ENCODE measurements at places on chromosomes 16 and 17.
A peak's percentile ranks its signal among the peaks of the same experiment; 100 is the strongest.

- H3K27ac ChIP-seq, result no peak overlapping the region
- no peaks in the 10 kb centered on the region for H3K36me3 ChIP-seq
- H3K27me3 ChIP-seq, result no peaks in the 10 kb centered on the region
- no peaks in the 10 kb centered on the region for H3K4me1 ChIP-seq
These were observed 126.4 kb upstream of the MAF start for GRCh38 chr16:79726902-79727301.

GRCh38 chr17:45129940-45130680 lies 2.2 kb downstream of the PLCD3 start:
- peak; percentile 12 for DNase-seq
- H3K27ac ChIP-seq, result no peak overlapping the region
- no peaks in the 10 kb centered on the region for H3K27me3 ChIP-seq
- no peaks in the 10 kb centered on the region for H3K36me3 ChIP-seq
- H3K4me1 ChIP-seq, result peaks cover 34% of the 10 kb centered on the region

DNA sequence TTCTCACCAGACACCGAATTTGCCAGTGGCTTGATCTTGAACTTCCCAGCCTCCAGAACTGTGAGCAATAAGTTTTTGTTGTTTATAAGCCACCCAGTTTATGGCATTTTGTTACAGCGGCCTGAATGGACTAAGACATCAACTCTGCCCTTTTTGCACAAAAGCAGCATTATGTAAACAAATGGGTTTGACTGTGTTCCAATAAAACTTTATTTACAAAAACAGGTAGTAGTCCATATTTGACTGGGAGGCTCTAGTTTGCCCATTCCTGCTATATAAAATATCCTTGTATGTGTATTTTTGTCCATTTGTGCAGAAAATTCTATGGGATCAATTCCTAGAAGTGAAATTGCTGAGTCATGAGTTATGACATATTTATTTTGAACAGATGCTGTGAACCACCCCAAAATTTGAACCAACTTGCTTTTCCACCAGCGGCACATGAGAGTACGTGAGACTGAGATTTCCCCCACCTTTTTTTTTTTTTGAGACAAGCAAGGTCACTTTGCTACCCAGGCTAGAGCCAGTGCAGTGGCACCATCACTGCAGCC lies 21.3 kb upstream of the CLEC19A start:
- H3K27me3 ChIP-seq, result no peaks in the 10 kb centered on the region
- H3K27ac ChIP-seq, result no peak overlapping the region
- H3K4me3 ChIP-seq, result no peak overlapping the region
- H3K36me3 ChIP-seq, result no peaks in the 10 kb centered on the region
- no peaks in the 10 kb centered on the region for H3K4me1 ChIP-seq

DNA sequence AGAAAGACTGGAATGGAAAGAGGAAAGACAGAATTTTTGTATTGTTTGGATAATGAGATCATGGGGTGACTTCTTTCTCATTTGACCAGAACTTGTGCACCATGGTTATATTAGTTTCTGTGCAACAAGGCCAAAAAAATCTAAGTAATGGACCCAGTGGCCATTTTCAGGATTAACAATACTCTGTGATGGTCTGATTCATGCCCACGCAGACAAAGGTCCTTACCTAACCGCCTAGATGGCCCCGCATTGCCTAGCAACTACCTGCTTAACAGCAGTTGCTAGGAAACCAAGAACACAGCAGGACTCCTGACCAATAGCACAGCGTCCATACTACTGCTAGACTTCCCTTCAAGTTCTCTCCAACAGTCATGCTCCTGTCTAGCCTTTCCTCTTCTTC lies 22.4 kb downstream of the MIS12 start:
- H3K36me3 ChIP-seq, result no peaks in the 10 kb centered on the region
- H3K4me3 ChIP-seq, result no peak overlapping the region
- peak; percentile 79 for DNase-seq
- peaks cover 9% of the 10 kb centered on the region for H3K4me1 ChIP-seq
- H3K27ac ChIP-seq, result peak overlapping the region; percentile 93

DNA sequence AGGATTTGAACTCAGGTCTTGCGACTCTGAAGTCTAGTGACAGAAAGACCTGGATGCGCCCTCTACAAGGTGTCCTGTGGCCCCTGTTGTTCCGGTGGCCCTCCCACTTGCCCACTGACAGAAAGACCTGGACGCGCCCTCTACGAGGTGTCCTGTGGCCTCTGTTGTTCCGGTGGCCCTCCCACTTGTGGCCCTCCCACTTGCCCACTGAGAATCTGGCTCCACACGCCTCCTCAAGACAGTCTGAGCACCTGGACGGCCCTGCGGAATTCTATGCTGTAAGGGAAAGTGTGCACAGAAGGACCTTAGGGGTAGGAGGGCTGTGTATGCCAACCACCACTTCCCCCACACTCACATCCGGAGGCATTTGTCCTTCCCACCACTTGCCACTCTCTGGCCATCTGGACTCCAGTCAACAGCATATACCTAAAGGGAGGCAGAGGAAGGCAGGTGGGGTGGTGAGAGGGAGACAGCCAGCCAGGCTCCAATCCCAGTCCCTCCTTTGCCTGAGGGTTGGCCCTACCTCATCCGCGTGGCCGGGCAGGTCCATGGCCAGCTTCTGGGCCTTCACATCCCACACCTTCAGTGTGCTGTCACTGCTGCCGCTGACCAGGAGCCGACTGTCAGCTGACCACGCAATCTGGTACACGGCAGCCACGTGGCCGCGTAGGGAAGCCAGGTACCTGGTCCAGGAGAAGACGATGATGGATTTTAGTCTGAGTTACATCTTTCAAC lies 9.1 kb downstream of the NLE1 start:
- no peak overlapping the region for H3K27ac ChIP-seq
- no peak for DNase-seq
- peaks cover 63% of the 10 kb centered on the region for H3K36me3 ChIP-seq
- no peak overlapping the region for H3K4me3 ChIP-seq
- peaks cover 23% of the 10 kb centered on the region for H3K4me1 ChIP-seq

GRCh38 chr16:85473909-85474620 lies 139.1 kb upstream of the GSE1 start:
- H3K4me1 ChIP-seq, result peaks cover 5% of the 10 kb centered on the region
- no peak overlapping the region for H3K4me3 ChIP-seq
- no peak for DNase-seq
- H3K27me3 ChIP-seq, result no peaks in the 10 kb centered on the region

GRCh38 chr17:72900654-72900971 lies 191.9 kb downstream of the SLC39A11 start:
- no peak overlapping the region for H3K4me3 ChIP-seq
- no peak overlapping the region for H3K27ac ChIP-seq
- H3K4me1 ChIP-seq, result no peaks in the 10 kb centered on the region
- peak; percentile 11 for DNase-seq
- no peaks in the 10 kb centered on the region for H3K36me3 ChIP-seq
- H3K27me3 ChIP-seq, result no peaks in the 10 kb centered on the region

DNA sequence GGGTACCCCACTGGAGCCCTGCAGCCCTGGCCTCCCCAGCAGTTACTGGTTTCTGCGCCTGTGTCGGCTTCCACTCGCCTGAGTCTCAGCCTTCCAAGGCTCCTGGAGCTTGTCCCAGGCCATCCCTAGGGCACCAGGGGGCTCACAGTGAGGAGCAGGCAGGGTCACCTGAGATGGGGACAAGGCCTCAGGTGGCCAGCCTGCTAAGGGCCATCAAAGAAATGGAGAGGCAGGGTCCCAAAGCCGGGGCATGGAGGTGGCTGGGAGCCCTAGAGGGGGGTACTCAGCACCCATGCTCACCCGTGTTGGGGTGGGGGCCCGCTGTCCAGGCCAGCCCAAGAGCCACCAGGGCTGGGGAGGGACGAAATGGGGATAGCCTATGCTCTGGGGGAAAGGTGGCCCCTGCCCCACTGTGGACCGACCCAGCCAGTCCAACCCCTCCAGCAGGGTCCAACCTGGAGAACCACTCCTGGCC lies 1.3 kb downstream of the FASN start:
- no peaks in the 10 kb centered on the region for H3K27me3 ChIP-seq
- peak overlapping the region; percentile 54 for H3K4me3 ChIP-seq
- peaks cover 35% of the 10 kb centered on the region for H3K36me3 ChIP-seq
- peaks cover 13% of the 10 kb centered on the region for H3K4me1 ChIP-seq

DNA sequence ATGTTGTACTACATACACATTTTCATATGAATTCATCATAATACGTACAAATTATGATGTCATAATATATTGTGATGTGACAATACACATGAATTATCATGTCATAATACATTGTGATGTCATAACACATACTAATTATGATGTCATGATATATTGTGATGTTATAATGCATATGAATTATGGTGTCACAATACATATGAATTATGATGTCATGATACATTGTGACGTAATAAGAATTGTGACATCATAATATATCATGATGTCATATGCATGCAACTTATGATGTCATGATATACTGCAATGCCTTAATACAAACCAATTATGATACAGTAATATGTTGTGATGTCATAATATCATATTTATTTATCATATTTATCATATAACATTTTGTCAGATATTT lies 2074.3 kb downstream of the TP53TG3F start:
- no peaks in the 10 kb centered on the region for H3K36me3 ChIP-seq
- no peaks in the 10 kb centered on the region for H3K4me1 ChIP-seq
- no peaks in the 10 kb centered on the region for H3K27me3 ChIP-seq
- no peak for DNase-seq
- no peak overlapping the region for H3K4me3 ChIP-seq
- H3K27ac ChIP-seq, result no peak overlapping the region

DNA sequence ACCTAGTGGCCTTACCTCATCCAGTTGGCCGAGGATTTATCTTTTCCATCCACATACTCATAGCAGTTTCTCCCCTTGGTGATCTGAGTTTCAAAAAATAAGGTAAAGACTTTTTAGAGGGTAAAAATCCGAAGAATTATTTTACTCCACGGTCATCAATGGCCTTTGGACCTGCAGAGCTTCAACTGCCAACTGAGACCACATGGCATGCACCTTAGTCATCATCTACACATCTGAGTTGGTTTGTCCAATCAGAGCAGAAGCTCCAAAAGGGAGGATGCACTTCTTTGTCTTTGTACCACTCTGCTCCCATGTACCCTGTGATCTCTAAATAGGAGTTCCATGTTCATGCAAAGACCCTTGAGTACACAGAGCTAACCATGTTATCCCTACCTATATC lies 15.7 kb downstream of the PRDM7 start:
- H3K27ac ChIP-seq, result no peak overlapping the region
- H3K4me1 ChIP-seq, result peaks cover 7% of the 10 kb centered on the region
- peak; percentile 40 for DNase-seq
- no peak overlapping the region for H3K4me3 ChIP-seq
- peaks cover 10% of the 10 kb centered on the region for H3K27me3 ChIP-seq
- H3K36me3 ChIP-seq, result no peaks in the 10 kb centered on the region

DNA sequence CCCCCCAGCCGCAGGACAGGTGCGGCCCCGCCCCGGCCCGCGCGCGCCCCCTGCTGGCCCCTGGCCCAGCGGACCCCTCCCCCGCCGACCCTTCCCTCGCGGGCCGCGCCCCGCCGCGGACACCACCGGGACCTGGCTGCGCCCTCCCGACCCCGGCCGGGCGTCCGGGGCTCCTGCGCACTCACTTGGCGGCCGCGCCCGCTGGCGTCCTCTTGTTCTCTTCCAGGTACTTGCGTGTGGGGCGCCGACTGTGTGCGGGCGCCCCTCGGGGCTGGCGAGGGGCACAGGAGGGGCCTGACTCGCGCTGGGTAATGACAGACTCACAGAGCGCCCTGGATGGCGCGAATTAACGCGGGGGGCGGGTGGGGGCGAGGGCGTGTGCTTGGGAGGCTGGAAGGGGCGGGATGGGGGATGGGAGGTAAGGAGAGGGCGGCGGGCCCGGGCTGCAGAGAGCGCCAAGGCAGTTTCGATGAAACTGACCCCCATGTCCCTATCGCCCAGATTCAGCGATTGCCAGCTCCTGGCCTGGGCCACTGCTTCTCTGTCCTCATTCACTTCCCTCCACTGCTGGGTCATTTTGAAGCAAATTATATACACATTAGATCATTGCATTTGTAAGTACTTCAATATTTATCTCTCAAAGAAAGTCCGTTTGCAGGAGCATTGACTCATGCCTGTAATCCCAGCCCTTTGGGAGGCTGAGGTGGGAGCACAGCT lies 445 bp upstream of the DBNDD1 start:
- peak; percentile 89 for DNase-seq
- H3K4me1 ChIP-seq, result peaks cover 10% of the 10 kb centered on the region
- H3K27ac ChIP-seq, result peak overlapping the region; percentile 68
- H3K4me3 ChIP-seq, result peak overlapping the region; percentile 74
- H3K36me3 ChIP-seq, result no peaks in the 10 kb centered on the region

GRCh38 chr17:50493744-50494143 lies 14.5 kb upstream of the MYCBPAP start:
- no peak overlapping the region for H3K27ac ChIP-seq
- no peaks in the 10 kb centered on the region for H3K27me3 ChIP-seq
- H3K36me3 ChIP-seq, result no peaks in the 10 kb centered on the region
- no peak overlapping the region for H3K4me3 ChIP-seq

DNA sequence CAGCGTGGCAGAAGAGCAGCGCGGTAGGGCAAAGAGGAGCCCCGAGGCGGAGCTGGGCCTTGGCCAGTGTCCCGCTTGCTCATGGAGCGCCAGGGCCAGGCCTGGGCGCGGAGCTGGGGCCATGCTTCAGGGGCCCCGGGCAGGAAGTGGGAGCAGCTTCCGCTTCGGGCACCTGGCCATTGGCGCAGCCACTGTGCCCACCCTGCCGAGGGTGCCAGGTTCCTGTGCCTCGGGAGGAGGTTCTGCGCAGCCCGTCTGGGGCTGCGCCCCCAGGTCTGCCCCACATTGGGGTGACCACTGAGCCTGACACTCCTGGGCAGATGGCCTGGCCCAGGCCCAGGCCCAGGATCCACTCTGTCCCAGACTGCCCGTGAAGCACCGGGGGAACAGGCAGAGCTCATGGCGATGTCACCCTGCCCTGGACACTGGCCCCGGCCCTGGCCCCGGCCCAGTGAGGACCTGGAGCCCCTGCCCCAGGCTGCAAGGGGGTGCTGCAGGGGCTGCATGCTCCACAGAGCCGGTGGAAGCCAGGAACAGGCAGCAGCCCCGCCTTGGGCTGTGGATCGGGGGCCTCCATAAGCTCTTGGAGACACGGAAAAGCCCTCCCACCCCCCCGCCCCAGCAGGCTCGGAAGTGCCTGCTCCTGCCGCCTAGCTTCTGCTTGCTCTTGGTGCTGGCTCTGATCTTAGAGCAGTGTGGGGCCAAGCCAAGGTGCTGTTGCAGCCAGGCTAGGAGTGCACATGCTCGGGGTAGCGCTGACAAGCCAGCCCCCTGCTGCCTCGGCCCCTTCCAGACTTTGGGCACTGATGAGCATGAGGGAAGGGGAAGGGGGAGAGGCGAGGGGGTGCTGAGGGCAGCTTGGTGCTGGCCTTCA lies 35.9 kb upstream of the FOXJ1 start:
- no peaks in the 10 kb centered on the region for H3K4me1 ChIP-seq
- DNase-seq, result no peak
- no peaks in the 10 kb centered on the region for H3K27me3 ChIP-seq
- no peak overlapping the region for H3K4me3 ChIP-seq
- H3K36me3 ChIP-seq, result no peaks in the 10 kb centered on the region

GRCh38 chr16:20415541-20415940 lies 6.2 kb downstream of the ACSM5 start:
- H3K36me3 ChIP-seq, result no peaks in the 10 kb centered on the region
- no peak overlapping the region for H3K4me3 ChIP-seq
- no peaks in the 10 kb centered on the region for H3K4me1 ChIP-seq
- DNase-seq, result no peak
- H3K27me3 ChIP-seq, result no peaks in the 10 kb centered on the region

- no peaks in the 10 kb centered on the region for H3K27me3 ChIP-seq
- H3K4me3 ChIP-seq, result peak overlapping the region; percentile 94
- H3K4me1 ChIP-seq, result peaks cover 50% of the 10 kb centered on the region
- peak overlapping the region; percentile 97 for H3K27ac ChIP-seq
- H3K36me3 ChIP-seq, result peaks cover 7% of the 10 kb centered on the region
These were observed 12.0 kb upstream of the BCAR1 start for GRCh38 chr16:75263291-75263962.

- DNase-seq, result no peak
- no peak overlapping the region for H3K27ac ChIP-seq
- H3K4me3 ChIP-seq, result no peak overlapping the region
These were observed 43.1 kb upstream of the DLX4 start for GRCh38 chr17:49925921-49926320.

GRCh38 chr16:77736879-77737278 lies 14.6 kb downstream of the NUDT7 start:
- H3K27me3 ChIP-seq, result no peaks in the 10 kb centered on the region
- peaks cover 7% of the 10 kb centered on the region for H3K4me1 ChIP-seq
- H3K4me3 ChIP-seq, result no peak overlapping the region
- no peak overlapping the region for H3K27ac ChIP-seq
